HS-5 (cell line): ENCODE measurements at places on chromosomes 16 and 17.

GRCh38 chr16:54080524-54081008, 206.0 kb downstream of the IRX3 start:
- DNase-seq = peak; percentile 80

DNA sequence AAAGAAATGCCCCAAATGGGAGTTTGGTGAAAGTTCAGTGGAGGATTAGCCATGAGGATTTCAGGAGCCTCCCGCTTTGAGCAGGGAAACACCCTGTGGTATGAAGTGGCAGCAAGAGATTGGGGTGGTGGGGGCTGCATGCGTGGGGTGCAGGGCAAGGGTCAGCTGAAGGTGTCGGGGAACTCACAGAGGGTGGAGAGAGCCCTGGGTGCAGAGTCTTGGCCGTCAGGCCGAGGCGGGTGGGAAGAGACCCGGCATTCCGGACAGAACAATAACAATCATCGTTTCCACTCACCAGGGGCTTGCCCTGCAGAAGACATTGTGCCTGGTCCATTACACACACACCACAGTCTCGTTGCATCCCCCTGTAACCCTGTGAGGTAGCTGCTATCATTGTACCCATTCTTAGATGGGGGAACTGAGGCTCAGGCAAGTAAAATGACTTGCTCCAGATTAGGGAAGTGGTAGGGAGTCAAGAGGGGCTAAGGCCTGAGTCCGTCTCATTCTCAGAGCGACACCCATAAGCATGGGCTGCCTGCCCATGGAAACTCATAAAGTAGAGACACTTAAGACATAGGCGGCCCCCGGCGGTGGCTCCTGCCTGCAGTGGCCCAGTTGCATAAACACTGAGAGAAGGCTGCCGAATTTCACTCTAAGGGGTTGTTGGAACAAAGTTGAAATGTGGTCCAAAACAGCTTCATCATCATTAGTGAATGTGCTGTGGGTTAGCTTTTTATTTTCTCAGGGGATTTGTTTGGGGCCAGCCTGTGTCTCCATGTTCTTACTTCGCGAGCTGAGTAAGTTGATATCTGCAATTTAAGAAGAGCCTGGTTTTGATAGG, 93.3 kb downstream of the CMIP start:
- no peak for DNase-seq

- DNase-seq = no peak
Observed at GRCh38 chr16:87382023-87382785, 1.4 kb downstream of the FBXO31 start.

- DNase-seq = peak; percentile 95
Observed at GRCh38 chr16:67055712-67056487, 27.0 kb downstream of the CBFB start.

DNA sequence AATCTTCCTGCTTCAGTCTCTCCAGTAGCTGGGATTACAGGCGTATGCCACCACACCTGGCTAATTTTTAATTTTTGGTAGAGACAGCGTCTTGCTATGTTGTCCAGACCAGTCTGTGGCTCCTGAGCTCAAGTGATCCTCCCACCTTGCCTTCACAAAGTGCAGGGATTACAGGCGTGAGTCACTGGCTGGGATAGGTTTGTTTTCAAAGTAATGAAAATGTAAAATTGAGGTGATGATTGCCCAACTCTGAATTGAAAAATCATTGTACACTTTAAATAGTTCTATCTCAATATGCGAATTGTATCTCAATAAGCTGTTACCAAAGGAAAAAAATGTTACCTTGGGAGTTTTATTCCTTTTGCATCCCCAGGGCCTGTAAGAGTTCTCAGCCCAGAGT, 1.2 kb upstream of the AMFR start:
- no peak for DNase-seq

GRCh38 chr16:83402967-83403366, 404.8 kb upstream of the HSBP1 start:
- no peak for DNase-seq

- no peak for DNase-seq
Observed at GRCh38 chr16:48383877-48384519, 1.2 kb downstream of the SIAH1 start.

DNA sequence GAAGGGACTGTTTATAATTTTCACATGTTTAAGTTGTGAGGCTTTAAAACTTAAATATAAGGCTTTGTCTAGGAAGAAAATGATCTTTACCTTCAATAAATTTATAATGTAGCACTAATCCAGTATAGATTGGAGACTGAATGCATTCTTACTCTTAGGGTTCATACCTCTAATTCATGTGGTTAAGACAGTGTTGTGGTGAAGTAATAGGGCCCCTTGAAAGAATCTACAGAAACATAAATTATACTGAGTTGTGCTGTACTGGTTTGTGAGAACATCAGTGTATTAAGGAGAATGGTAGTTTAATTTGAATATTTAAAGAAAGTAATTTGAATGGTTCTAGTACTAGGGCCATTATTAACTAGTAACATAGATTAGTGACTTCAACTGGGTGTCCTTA, 13.7 kb downstream of the HAPSTR1 start:
- no peak for DNase-seq

DNA sequence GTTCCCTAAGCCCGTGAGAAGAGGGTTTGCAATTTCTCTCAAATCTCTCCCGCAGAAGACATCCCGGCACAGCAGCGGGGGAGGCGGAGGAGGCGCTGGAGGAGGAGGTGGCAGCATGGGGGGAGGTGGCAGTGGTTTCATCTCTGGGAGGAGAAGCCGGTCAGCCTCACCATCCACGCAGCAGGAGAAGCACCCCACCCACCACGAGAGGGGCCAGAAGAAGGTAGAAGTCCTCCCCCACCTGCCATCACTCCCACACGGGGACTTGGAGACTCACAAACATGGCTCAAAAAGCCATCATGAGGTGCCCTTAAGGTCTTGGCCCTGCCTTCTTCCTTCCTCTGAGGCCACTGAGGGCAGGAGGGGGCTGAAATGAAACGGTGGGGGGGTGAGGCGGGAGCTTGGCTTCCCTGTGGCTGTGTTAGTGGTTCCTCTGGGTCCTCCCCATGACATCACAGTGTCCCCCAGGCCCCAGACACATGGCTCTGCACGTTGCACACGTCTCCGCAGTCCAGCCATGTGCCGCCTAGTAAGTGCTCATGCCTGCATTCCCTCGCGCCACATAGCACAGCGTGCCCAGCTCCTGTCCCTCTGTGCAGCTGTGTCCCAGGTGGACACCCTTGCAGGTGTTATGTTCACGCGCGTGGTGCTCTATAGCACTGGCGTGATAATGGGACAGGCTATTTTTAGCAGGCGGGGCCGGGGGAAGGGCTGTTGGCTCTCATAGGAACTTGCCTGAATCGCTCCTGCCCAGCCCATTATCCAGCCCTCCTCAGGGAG, 6.9 kb downstream of the MLLT6 start:
- no peak for DNase-seq

DNA sequence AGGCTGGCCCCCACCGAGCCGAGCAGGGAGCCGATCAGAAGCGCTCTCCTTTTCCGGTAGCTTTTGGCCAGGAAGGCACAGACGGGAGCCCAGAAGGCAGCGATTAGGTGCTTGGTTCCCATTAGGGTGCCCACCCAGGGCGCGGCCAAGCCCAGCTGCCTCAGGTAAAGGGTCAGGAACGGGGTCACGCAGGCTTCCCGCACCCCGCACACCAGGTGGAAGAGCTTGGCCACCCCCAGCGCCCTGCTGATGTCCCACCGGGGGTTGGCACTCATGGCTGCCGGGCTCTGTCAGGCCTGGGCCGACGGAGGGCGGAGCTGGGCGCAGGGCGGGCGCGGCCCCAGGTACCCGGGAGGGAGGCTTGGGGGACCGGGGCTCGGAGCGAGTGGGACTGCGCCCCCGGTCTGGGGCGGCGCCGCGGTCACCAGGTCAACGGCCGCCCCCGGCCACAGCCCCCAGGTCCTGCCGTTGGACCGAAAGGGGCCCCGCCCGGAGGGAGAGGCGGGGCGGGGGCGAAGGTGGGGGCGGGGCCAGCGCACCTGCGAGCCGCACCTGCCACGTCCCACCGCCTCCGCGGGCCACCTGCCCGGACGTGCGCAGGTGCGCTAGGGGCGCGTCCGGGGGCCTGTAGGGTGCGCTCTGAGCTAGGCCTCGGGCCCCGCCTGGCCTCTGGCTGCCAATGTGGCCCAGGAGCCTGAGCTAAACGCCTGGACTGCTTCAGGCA, at the start of gene MFSD6L:
Gene MFSD6L, minus strand, starts transcription at position 520 of the 724 bp plus-strand sequence. Its CDS starts 245 bp downstream, at position 275.
- no peak for DNase-seq

GRCh38 chr17:49585422-49586027, 9.9 kb downstream of the NXPH3 start:
- DNase-seq = no peak

DNA sequence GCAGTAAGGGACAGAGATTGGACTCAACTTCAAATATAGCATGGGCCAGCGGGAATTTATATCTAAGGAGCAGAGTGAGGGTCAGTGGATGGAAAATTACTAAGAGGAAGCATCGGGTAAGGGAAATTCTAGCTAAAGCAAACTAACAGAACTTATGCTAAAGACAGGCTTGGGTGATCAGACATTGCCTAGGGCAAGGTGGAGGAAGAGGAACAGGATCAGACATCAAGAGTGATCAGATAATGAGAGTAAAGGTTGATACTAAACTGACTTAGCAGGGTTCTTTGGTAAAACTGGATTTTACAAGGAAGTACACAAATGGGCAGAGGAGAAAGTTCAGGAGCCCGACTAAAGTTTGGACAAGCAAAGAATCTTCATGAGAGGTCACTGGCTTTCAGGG, 86.3 kb upstream of the TOM1L1 start:
- DNase-seq = no peak

- DNase-seq = no peak
Observed at GRCh38 chr16:84354306-84354705, 14.0 kb upstream of the ATP2C2 start.

DNA sequence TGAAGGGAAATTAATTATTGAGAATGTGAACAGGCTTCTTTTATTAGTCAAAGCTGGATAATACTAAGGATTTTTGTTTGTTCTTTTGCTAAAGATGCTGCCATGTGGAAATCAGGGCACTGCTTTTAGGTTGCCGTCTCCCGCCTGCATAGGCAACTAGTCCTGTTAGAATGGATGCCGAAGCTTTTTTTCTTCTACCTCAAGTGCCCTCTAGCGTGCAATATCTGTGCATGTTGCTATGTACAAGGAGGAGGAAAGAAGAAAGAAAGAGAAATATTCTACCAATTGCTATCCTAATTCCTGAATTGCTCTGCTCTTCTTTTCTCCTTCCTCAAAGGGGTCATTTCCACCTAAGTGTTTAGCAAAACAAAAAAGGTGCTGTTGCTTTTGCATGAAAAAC, 5.2 kb upstream of the CDH8 start:
- peak; percentile 5 for DNase-seq

- DNase-seq = no peak
Observed at GRCh38 chr16:27776556-27777225, 226.7 kb downstream of the KATNIP start.

DNA sequence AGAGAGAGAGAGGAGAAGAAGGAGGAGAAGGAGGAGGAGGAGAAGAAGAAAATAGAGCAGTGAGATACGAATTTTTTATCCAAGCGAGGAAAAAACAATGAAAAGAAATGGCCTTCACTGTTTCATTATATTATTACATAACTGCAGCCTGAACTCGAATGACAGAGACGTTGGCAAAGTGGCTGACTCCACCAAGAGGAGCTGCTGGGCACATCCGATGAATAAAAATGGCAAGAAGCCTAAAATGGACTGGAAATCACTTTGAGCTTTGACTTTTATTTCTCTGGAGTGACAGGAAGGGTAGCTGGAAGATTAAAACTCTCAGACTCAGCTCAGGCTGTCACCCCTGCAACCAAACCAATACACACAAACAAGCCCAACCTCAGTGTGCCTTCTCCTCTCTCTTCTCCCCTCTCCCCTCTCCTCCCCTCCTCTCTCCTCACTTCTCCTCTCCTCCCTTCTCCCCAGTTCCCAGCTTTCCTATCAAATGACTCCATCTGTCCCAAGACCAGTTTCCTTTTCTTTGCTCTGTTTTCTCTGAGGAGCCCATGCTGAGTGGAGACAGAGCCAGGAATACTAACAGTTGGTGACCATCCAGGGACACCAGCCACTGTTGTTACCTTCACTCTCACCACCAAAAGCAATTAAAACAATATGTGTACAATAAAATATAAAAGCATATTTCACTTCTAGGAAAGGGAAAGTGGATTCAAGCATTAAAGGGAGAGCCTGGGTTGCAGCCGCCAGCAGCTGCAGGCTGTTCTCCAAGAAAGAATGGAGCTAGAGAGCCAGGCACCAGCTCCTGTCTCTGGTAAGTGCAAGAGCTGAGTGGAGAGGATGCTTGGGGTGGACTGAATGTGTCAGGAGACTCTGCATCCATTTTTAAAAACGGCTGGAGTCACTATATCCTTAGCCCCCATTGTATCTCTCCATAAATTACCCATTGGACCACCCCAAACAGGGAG, 51.2 kb downstream of the SOX9 start:
- no peak for DNase-seq
